Caudate nucleus (tissue), 63 donors: ENCODE measurements at places on chromosomes 4 and X.

- DNase-seq, result no peak
Observed at GRCh38 chrX:131588995-131589394, 45.1 kb downstream of the OR13H1 start.

DNA sequence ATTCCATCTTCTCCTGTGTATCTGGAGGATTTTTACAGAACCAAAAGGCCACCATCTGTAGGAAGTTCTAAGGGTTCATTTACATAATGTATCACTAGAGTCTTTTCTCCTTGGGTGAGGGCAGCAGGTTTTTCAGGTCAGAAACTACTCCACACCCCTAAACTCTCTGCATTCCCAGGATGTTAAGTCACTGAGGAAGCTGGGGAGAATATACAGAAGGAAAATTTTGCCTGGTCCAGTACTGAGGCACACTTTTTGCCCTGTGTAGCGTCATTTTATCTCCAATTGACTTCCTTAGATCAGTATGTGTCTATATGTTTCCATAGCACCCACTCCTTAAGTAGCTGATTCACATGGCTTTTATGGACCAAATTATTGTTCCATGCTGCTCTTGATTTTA is 17.0 kb downstream of the XKRX start:
- DNase-seq, result no peak

DNA sequence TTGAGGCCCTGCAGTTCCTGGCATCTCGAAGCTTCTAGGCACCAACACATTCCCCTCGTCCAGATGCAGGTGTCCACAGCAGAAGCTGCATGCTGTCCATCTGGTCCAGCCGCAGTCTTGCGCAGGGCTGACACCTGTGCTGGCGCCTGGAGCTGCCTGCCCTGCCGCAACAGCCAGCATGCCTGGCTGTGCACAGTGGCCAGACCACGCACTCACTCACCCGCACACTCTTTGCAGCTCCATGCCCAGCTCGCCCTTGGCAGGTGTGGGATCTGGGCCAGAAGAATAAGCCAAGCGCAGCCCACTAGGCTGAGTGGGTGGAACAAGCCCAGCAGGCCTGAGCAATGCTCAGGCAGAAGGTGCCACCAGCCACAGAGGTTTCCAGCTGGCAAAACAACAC is 125.6 kb downstream of the PARM1 start:
- DNase-seq, result no peak

DNA sequence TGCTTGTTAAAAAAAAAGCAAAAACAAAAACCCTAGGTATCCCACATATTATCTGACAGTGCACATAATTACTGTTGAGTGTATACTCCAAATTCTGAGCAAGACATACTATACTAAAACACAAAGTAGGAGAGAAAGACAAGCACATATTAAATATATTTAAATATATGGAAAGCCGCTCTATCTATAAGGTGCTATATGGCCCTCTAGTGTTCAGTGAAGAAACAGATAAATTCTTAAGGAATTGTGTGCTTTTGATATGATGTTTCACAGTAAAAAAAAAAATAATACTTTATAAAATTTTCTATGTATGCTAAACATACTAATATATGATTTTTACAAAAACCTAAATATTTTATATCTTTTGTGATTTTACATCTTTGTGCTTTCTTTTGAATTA is 137.8 kb downstream of the FBXW7 start:
- DNase-seq, result no peak

GRCh38 chr4:41061482-41062185 is 152.7 kb downstream of the APBB2 start:
- DNase-seq, result no peak

DNA sequence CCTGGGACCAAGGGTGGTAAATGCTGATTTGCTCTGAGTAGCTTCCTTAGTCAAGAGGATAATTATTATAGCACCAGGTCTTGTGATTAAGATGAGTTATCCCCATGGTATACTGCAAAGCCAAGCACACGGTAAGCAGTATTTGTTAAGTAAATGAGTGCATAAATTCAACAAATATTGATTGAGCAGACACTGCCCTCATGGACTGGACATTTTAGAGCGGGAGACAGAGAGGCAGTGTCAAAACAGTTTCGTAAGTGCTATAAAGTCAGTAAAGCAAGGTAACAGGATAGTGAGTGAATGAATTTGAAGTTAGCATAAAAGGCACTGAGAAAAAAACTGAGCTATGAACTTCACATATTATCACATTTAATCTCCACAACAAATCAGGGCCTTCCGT is 13.9 kb downstream of the PHF8 start:
- no peak for DNase-seq
